ENCODE measurements at places on chromosomes 12 and 14. TPM values are rescaled to one million over a fixed set of nuclear protein-coding genes. Genes with fewer than 3 reads are reported as not detected.

GALNT16 gene
- 5.1 TPM for polyA plus RNA-seq

SLC35F4 gene
- 4.6 TPM for polyA plus RNA-seq

MFAP5 gene
- 0.10 TPM for polyA plus RNA-seq

ANKRD33 gene
- polyA plus RNA-seq: 0.14 TPM

DPF3 gene
- 5.4 TPM for polyA plus RNA-seq

SUPT16H gene
- polyA plus RNA-seq: 158 TPM

KLRK1 gene
- polyA plus RNA-seq: 0.97 TPM

RIPK3 gene
- 3.3 TPM for polyA plus RNA-seq

SYNE3 gene
- polyA plus RNA-seq: 2.9 TPM

LTB4R2 gene
- polyA plus RNA-seq: 3.2 TPM

SELPLG gene
- 1.9 TPM for polyA plus RNA-seq

KRT6C gene
- polyA plus RNA-seq: not detected

HOTAIR gene
- polyA plus RNA-seq: 1.5 TPM

POTEG gene
- polyA plus RNA-seq: not detected

LIN7A gene
- 19.2 TPM for polyA plus RNA-seq

MYL6 gene
- polyA plus RNA-seq: 2,112 TPM

PAX9 gene
- 0.17 TPM for polyA plus RNA-seq

TRHDE gene
- 25.8 TPM for polyA plus RNA-seq

CCDC38 gene
- polyA plus RNA-seq: 0.99 TPM

KRT78 gene
- polyA plus RNA-seq: not detected

Measured in renal pelvis (tissue), 12 donors.